ENCODE measurements at places on chromosomes 3 and 15.

- DNase-seq = no peak
Observed at GRCh38 chr15:64099379-64099778, 3.6 kb downstream of the SNX1 start.

DNA sequence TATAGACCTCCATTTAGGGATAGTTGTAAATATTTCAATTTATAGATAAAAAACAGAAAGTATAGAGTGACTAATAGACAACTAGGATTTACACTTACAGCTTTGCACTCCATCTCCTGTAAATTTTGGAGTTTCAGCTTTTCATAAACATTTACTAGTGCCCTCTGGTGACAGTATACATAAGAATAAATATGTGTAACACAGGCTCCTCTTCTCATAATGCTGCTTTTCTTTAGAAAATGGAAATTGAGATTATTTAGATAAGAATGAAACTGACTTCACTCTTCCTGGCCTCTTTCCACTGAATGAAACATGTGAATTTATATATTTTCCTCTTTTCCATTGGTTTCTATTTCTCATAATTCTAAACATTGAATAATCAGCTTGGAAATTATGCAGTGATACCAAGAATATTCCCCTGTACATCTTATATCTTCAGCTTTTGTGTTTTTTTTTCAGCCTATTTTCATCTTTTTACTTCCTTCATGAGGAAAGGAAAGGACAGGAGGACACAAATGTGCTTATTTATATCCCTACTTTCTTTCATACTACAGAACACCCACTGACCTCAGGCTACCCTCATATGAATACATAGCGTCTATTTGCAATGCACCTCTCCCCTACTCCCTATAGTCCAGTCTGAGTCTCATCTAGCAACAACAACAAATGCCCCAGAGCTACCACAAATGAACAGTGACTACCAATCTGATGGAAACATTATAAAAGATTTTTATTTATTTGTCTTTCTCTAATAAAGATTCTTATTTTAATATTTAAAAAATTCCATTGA is 103.1 kb upstream of the CCDC39 start:
- no peak for DNase-seq

DNA sequence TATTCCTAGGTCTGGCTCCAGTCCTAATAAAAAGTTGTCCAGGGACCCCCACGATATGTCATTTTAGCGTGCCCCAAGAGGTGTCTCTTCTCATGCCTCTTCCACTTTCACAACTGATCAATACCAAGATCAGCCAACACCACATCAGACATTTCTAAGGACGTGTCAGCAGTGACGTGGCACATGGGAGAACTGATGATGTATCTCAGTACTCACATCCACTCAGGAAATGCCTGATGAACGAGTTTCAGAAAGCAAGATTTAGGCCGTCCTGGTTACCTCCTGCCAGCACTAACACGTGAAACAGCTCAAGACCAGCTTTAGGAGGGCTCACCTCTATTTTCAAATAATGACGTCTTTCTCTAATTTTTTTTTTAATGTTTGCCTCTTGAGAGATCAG is 19.6 kb downstream of the VGLL4 start:
- DNase-seq = peak; percentile 68

GRCh38 chr3:42805141-42805821 is 991 bp upstream of the HIGD1A start:
- DNase-seq = no peak

DNA sequence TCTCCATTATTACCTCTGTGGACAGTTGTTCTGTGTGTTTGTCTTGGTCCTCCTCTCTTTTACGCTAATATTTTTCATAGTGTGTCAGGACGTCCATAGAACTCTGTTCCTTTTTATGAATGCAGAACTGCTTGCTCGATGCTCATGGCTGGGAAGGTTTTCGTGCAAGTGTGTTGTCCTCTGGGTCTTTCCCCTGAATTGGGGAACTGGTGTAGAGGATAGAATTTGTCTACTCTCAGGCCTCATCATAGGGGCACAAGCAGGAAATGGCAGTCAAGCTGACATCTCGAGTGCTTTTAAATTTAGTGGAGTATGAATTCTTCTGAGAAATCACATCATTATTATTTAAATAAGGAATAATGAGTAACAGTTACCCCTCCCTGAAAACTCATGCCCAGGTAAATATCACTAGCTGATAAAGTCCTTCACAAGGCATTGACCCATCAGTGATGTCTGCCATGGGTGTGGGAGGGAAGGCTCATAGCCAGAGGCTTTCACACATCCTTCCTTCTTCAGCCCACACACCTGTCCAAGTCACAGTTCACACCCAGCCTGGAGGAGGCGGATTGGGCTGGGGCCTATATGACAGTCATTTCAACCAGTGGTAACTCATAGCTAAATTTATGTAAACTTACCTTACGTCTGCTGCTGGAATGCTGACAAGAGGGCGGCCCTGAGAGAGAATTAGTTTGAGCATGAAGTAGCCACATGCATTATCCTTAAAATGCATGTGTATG is 226.1 kb downstream of the PLCL2 start:
- DNase-seq = no peak

- DNase-seq = no peak
Observed at GRCh38 chr15:82140886-82141285, 95.1 kb upstream of the MEX3B start.

DNA sequence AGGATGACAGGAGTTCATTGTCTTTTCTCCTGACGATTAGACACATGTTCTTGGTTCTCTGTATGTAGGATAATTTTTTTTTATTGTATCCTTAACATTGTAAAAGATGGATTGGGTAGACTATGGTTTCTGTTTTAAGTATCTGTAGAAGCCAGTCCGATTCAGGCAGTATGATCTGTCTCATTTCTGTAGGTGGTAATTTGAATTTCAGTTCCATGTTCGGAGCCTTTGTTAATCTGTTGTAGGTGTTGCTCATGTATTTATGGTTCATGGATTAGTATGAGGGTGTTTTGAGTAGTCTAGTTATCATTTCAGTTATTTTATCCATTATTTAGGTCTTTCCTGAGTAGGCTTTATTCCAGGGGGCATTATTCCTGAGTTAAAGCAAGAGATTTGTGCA is 32.4 kb upstream of the MME start:
- DNase-seq = no peak

DNA sequence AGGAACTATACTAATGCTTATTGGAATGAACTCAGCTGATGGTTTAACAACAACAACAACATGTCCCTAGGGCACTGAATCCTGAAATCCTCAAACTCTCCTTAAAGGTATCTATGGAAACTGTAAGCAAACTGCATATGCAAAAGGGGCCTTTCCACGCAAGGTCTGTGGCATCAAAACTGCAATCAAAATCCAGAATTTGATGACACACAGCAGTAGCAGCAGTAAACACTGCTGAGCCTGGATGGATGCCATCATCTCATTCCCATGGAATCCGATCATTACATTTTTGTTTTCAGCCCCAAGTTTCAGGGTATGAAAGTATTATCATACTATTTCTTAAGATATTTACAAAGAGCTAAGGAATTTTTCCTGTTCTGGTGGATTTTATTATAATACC is 399.7 kb downstream of the VPS13C start:
- no peak for DNase-seq

DNA sequence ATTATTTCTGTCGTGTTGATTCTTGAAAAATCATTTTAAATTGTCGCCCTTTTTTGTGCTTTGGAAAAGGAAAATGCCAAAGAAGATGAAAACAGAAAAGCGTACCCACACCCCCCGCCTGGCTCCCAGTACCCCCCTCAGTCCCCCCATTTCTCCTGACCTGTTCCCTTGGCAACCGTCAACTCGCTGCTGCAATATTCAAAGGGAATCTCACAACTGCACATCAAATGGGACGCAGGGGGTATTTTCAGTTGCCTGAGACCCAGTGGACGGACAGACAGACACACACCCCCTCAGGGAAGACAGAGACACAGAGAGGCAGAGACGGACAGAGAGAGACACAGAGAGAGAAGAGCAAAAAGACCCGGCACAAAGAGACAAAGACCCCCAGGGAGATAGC is 83.5 kb upstream of the PRR20G start:
- DNase-seq = no peak

DNA sequence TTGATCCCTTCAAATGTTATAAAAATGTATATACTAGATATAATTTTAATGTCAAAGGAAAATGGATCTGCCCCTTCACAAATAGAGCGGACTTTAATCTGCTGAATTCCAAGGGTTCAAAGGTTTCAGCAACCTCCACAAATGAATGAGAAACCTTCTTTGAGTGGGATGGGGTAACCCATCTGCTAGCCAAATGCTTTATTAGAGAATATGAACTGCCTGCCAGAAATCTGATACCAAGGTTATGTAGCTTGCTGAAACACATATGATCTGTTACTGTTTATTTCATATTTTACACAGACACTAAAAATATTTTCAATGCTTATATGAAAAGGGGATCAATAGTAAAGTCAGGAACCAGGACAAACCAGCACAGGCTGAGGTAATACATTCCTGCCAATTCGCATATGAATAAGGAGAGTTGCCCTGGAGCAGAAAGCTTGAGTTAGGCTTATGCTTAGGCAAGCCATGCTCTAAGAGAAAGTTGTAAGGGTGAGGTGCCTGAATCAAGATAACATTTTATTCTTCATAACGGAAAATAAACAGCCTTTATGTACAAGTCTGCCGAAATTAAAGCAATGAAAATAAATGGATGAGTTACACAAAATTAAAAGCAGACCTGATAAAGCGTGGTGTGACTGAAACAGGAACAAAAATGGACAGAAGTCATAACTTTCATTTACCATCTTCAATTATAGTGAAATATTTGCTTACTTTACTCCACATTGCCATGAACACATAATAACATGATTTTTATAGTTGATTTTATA is 26.5 kb downstream of the PLOD2 start:
- DNase-seq = no peak

DNA sequence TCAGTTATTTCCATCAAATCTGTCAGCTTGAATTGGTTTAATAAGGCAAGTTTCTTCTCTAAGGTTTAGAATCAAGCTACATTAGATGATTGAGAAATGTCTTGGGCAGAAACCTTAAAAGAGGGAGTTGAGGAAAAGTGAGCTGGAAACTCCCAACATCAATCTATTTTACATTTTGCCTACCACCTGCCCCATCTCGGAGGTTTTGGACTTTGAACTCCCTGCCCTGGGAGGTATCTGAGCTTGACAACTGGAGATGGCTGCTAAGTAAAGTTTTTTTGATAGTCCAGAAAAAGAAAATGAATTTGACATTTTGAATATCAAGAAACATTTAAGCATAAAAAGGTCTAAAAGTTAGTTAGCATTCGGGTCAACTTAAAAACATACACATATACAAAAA is 234.2 kb downstream of the NFKBIZ start:
- DNase-seq = no peak

DNA sequence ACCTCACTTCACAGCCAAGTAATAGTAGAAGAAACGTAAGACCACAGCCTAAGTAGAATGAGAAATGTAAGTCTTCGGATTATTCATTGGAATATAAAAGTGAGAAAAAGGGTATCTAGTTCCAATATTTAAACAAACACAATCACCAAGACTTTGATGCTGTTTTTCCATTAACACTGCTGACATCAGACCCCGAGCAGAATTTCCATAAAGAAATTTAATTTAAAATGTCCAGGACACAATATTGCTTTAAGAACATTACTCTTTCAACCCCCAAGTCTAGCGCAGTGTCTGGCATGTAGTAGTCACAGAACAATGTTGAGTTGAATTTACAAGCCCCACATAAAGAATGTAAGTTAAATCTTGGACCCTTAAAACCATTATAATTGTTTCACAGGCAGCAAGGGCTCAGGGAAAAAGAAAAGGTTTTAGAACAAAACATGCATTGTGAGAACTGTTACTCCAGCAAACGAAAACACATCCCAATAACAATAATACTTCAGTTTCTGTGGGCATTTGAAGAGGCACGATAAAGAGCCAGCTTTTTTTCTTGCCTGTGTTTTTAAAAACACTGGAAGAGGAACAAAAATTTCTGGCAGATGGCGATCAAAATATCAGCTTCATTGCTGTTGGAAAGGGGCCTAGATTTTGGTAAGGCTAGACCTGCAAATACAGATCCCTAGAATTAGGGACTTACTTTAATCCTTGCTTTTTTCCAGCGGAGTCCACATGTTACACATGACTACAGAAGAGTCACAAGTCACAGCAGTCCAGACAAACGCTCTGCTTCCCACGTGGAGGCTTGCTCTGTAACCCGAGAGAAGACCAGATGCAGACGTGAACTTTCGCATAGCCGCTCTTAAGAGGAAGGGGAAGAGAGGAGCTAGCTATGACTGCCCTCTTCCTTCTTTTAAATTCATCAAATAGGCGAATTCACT is 77.9 kb upstream of the IGSF10 start:
- no peak for DNase-seq

- DNase-seq = no peak
Observed at GRCh38 chr3:50170689-50171088, 15.6 kb downstream of the SEMA3F start.

DNA sequence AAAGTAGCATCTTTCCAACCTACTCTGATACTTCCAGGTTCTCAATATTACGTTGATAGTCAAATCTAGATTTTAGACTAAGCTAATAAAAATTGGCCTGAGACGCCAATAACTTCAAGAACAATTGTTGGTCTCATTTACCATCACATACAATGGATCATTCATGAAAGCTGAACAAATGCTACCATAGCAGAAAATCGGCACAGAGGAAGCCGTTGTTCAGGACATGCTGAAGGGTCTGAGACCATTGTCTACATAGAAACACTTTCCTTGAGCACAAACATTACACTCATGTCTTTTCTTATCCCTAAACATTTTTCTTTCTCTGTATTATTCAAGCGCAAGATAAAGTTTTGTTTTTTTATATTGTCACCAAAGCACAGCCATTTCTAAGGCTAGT is 37.2 kb upstream of the FHIT start:
- no peak for DNase-seq

- no peak for DNase-seq
Observed at GRCh38 chr3:121531269-121531668, 14.5 kb downstream of the POLQ start.

GRCh38 chr3:43852066-43852465 is 161.3 kb downstream of the ABHD5 start:
- DNase-seq = no peak

DNA sequence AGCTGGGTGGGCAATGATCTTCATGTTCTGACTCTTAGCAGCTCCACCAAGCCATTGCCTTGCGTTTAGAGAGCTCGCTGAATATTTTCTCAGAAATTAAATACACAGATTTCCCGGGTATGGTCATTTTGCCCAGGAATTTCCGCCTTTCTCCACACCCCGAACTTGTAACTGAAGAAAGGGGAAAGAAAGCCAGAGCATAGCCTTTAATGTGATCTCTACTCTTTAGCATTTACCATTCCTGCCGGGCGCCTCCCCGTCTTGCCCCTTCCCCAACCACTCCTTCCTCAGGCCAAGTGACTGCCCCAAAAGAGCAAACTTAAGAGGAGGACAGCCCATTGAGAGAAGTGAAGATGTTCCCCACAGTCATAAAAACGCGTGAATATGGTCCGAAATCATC is 53.1 kb downstream of the LMCD1 start:
- DNase-seq = no peak

DNA sequence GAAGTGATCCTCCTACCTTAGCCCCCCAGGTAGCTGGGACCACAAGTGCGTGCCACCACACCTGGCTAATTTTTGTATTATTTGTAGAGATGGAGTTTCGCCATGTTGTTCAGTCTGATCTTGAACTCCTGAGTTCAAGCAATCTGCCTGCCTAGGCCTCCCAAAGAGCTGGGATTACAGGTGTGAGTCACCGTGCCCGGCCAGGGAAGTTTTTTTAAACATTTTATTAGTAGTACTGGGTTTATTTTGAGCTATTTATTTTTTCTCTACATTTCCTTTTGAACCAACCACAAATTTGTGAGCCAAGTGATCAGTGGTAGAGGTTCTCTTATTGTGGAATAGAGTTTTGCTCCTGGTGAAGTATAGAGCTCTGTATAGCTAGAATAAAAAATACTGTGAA is 33.7 kb downstream of the ARMC8 start:
- no peak for DNase-seq

- DNase-seq = no peak
Observed at GRCh38 chr3:63654211-63654610, 1.7 kb downstream of the SNTN start.

Data from stimulated activated CD4-positive, alpha-beta T cell treated with anti-CD3 and anti-CD28 coated beads, Interleukin-2, amount 100 ng/mL, for 24 hours (primary cell).